ENCODE measurements at places on chromosomes 1 and 21. TPM values are rescaled to one million over a fixed set of nuclear protein-coding genes. Genes with fewer than 3 reads are reported as not detected.

Gene IVL
- 0.36 TPM for polyA plus RNA-seq

Gene FCRL6
- not detected for polyA plus RNA-seq

Gene TFF2
- polyA plus RNA-seq: not detected

Gene TMEM269
- polyA plus RNA-seq: 0.79 TPM

Gene LCE3D
- polyA plus RNA-seq: not detected

Gene ATP5PO
- 265 TPM for polyA plus RNA-seq

Gene LRRC53
- polyA plus RNA-seq: not detected

Gene OR6K6
- not detected for polyA plus RNA-seq

Gene PIK3C2B
- polyA plus RNA-seq: 39.7 TPM

Gene CADM3
- polyA plus RNA-seq: 0.92 TPM

Gene RNPEP
- polyA plus RNA-seq: 20.1 TPM

Gene REN
- not detected for polyA plus RNA-seq

Gene RALGPS2
- 41.1 TPM for polyA plus RNA-seq

Gene ATP6V1G3
- polyA plus RNA-seq: not detected

DNA sequence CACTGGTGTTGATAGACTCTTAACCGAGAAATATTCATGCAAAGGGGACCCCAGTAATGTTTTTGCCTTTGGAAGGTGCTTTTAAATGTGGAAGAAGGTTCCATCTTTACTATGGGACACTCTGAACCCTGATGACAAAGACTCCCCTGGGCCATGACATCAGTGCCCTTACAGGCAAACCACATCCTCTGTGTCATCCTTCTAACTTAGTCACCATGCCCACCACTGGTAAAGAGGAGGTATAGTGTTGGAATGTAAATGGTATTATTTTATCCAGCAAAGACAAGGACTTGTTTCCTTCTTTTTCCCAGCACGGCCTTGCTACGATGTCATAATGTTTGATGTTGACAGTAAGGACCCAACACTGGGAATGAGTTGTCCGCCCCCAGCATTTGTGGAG lies 12.6 kb downstream of the METTL13 start:
- DNase-seq: no peak

DNA sequence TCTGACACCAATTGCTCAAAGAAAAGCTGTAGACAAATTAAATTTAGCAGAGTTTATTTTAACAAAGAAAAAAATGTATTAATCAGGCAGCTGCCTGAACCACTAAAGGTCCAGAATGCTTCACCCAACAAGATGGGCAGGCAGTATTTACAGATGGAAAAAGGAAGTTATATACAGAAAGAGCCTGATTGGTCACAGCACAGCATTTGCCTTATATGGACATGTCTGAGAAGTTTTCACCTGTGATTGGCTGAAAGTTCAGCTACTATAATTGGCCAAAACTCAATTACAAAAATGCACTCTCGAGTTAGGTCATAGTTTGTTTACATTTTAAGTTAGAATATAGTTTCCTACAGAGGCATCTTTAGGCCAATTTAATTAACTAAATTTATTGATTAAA lies 15.1 kb upstream of the FMO1 start:
- DNase-seq: no peak

GRCh38 chr1:236853921-236854604 lies 59.0 kb downstream of the MTR start:
- no peak for DNase-seq

- DNase-seq: no peak
These were observed 193.8 kb downstream of the DYRK1A start for GRCh38 chr21:37560385-37560784.

DNA sequence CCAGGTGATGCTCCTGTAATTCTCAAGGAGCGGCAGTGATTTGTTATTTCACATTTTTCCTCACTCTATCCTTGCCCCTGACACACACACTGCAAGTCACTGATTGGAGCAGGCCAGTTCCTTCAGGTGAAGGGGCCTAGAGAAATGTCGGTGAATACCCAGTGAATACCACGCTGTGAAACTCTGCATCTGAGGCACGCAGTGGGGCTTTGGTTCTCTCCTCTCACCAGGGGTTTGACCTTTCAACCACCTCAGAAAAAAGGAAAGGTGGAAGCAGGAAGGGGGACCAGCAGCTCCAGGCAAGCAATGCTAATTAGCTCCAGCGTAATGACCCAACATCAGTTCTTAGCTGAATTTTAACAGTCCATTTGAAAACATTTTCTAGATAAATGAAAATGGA lies 532 bp upstream of the FAM177B start:
- no peak for DNase-seq

- no peak for DNase-seq
These were observed 154.4 kb downstream of the HHAT start for GRCh38 chr1:210482945-210483617.

DNA sequence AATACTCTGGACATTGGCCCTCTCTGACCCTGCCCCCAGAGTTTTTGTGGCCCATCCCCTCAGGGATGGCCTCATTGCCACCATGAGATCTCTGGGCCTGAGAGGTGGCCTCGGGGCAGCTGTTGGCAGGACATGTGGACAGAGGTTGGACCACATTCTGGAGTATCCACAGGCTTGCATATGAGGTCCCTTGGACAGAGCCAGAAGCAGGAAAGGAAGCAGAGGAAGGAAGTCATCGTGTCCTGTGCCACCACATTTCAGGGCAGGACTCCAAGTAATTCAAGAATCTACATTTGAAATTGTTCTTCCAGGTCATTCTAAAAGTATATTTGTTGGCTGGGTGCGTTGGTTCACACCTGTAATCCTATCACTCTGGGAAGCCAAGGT lies 95.9 kb upstream of the PPP2R5A start:
- DNase-seq: no peak

DNA sequence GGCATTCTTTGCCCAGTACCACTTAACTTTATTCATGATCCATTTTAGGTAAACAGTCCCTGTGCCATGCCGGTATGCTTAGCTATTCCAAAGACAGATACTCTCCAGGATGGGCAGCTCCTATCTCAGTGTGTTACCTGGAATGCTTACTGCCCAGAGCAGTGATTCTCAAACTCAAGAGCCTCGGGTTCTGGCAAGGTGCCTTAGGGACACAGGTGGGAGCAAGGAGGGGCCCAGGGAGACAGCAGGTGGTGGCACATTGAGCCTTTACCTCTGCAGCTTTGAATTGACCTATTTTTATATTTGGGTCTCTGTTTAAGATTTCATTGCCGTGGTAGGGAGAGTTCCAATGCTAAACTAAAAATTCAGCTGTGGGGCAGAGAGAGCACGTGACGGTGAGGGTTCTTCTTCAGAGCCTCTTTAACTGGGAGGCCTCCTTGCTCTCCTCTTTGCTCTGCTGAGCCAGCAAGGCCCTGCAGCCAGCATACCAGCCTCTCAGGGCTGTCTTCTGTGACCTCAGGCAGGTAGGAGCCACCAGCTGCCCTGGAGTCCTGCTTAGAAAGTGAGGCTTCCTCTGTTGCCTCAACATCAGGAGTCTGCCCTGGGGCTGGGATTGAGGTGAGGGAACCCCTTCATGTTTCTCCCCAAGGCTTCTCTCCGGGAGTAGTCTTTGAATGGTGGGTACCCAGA lies 20.2 kb downstream of the PHGDH start:
- no peak for DNase-seq

DNA sequence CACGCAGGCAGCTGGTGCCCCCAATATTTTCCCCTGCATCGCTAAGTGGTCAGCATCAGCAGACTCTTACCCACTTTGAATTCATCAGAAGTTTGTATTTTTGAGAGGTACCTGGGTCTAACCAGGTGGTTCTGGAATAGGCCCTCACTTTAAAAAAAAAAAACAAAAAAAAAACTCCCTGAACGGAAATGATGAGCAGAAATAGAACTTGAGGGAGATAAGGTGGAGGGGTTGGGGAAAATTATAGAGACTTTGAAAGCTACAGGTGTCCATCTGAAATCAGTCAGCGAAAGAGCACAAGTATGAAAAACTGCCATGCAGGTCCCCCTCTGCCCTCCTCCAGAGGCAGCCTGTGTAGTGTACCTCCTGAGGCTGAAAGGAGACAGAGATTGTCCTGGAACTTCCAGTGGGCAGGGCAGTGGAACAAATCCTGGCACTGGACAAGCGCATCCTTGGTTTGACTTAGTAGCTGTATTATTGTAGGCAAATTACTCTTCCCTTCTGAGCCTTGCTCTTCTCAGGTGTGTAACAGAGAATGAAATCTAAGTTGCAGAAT lies 1.2 kb downstream of the SLAMF7 start:
- no peak for DNase-seq

DNA sequence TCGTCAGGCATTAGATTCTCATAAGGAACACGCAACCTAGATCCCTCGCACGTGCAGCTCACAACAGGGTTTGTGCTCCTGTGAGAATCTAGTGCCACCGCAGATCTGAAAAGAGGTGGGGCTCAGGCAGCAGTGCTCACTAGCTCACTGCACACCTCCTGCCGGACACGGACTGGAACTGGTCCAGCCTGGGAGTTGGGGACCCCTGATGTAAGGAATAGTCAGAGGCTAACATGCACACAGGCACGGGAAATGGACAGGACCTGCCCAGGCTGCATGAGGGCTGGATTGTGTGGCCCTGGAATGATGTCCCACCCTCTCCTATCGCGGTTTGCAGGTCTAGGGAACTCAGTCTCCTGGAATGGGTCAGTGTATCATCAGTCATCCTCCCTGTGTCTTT lies 23.2 kb upstream of the MX1 start:
- no peak for DNase-seq

DNA sequence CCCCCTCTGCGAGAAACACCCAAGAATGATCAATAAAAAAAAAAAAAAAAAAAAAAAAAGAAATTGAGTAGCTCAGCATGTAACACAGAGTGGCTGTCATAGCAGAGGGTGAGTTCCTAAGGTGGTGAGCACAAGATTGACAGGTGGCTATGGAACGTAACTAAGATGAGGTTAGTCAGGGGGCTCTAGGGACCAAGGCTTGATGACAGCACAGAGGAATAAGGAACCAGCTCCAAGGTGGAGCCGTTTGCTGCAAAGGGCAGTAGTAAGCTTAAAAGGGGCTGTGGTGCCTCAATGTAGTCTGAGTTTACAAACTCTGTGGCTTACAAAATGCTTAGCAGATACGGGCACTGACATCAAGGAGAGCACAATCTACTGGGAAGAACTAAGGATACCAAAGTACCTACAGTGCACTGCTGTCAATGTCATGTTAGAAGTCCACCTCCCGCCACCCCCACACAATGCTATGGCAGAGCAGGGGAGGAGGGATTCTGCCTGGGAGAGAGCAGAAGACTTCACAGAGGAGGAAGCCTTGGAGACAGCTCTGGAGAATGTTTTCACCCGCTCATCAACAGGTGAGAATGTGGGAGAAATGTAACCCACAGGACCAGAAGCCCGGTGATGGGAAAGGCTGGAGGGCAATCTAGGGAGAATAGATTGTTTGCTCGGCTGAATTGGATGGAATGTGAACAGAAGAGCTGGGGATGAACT lies 13.1 kb downstream of the IQGAP3 start:
- DNase-seq: no peak

DNA sequence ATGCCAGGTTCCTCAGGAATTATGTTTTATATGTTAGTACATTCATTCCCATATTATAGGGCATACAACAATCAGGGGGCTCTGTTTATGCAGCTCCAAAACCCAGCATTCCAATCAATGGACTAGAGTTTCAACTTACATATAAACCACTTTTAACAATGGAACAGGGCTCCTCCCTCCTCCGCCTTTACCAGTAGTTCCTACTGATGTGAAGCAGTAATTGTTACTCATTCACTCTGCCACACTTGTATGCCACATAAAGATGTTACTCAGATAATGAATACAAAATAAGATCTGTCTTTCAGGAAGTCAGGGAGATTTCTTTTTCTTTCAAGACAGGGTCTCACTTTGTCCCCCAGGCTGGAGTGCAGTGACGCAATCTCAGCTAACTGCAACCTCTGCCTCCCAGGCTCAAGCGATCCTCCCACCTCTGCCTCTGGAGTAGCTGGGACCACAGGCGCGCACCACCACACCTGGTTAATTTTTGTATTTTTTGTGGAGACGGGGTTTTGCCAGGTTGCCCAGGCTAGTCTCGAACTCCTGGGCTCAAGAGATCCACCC lies 17.1 kb downstream of the ZNF281 start:
- DNase-seq: no peak

GRCh38 chr1:4599951-4600481 lies 54.4 kb upstream of the AJAP1 start:
- DNase-seq: no peak

GRCh38 chr21:14499316-14499715 lies 46.8 kb downstream of the SAMSN1 start:
- DNase-seq: no peak

GRCh38 chr1:171743081-171743870 lies 1.4 kb upstream of the VAMP4 start:
- DNase-seq: peak; percentile 38

DNA sequence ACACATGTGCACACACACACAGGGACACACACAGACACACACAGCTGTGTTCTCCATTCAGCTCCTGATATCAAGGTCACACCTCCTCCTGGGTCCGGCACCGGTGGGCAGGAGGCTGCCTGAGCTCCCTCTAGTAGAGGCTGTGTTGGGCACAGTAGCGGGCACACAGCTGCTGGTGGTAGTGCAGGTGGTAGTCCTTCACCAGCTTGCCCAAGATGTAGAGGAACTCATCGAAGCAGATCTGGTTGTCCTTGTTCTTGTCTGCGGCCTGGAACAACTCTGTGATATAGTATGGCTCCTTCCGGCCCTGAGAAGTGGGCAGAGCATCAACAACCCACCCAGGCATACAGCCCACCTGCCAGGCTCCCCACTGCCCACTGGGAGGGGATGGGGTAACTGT lies 5.6 kb upstream of the S100A8 start:
- DNase-seq: no peak

DNA sequence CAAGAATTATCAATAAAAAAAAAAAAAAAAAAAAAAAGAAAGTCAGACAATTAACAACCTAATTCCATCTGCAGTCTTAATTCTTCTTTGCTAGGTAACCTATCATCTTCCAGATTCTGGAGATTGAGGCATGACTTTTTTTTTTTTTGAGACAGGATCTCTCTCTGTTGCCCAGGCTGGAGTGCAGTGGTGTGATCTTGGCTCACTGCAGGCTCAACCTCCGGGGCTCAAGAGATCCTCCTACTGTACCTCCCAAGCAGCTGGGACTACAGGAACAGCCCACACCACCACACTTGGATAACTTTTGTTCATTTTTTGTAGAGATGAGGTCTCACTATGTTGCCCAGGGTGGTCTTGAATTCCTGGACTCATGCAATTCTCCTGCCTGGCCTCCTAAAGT lies 4.6 kb upstream of the RAD54L start:
- no peak for DNase-seq

DNA sequence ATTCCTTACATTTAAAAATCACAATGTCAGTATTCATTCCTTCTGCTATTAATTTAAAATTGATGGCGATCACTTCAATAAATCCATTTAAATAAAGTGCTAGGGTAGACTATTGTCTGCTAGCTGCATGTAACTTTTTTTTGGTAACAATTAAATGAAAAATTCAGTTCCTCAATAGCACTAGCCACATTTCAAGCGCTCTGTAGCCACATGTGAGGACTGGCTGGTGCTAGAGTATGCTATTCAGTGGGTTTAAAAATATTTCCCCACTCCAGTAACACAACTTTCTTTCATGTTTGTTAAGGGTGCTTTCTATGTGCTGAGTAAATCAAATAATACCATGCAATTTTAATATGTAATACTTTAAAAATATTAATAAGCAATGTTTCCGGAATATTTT lies 108.2 kb downstream of the LTN1 start:
- no peak for DNase-seq

- DNase-seq: no peak
These were observed 55.2 kb downstream of the SASS6 start for GRCh38 chr1:100077531-100077930.

Data from hindlimb muscle (tissue), 1 donor.